ENCODE measurements at places on chromosomes 3 and 15.

GRCh38 chr3:45170096-45170495 lies 23.9 kb upstream of the CDCP1 start:
- peak; percentile 2 for DNase-seq

DNA sequence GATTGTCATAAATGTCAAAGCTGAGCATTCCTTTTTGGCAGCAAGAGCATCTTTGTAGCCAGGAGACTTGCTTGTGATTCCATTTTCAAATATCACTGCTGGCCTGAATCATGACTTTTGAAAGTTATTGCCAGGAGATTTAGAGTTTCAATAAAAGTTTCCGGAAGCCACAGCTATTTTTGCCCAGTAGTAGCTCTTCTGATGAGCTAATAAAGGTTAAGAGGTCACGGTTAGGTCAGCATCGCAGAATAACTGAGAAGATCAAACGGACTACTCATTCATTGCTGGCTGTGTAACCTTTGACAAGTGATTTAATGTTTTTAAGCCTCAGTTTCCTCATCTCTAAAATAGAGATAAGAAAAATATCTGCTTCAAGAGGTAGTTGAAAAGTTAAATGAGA lies 105.1 kb upstream of the ETV5 start:
- no peak for DNase-seq

DNA sequence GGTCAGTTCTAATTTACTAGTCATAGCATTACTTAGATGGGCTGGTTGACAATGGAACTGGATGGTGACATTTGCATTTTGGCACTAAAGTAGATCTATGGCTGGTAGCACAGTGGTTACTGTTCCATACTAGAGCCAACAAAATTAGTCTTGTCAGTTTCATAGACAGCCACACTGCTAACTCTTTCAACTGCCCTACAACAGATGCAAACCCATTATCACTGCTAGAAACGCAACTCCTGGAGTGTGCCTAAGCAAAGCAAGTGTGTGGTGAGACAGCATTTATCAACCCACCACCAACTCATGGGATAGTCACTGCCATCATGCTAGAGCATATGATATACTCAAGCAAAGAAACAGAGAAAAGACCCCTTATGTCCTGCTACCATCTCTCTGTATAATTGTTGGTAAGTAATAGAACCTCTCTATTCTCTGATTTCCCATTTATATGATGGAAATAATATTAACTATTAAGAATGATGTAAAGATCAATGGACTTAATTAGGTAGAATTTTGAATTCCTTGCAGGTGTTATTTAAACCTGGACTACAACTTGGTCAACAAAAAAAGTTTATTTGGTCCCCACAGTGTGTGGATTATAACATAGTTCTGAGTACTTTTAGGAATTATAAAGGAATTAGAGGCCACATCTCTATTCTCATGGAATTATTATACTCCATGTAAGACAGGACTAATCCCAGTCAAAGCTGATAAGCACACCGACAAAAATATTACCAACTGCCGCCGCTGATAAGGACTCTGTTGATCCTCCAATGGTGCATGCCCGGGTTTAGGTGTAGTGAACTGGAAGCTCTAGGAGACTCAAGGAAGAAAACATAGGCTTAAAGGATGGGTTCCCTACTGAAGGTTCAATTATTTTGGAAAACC lies 19.9 kb upstream of the ABHD5 start:
- no peak for DNase-seq

DNA sequence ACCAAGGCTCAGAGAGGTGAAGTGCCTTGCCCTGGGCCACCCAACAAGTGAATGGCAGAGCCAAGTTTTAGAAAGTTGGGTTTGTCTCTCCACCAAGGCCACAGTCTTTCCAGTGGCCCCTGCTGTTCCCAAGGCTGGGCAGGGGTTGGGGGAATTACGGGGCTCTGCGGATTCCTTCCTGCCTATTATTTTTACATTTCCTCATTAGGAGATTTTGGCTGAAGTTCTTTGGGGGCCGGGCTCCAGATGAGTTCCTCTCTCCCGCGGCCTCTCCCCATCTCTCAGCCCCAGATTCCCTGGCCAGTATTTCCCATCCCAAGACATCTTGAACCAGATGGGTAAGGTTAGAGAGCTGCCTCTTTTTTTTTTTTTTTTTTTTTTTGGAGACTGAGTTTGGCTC lies 44.0 kb upstream of the SMAD6 start:
- DNase-seq, result no peak

- DNase-seq, result no peak
Observed at GRCh38 chr15:30922480-30923311, 19.0 kb downstream of the FAN1 start.

GRCh38 chr3:168709073-168709472 lies 613.3 kb upstream of the GOLIM4 start:
- no peak for DNase-seq

DNA sequence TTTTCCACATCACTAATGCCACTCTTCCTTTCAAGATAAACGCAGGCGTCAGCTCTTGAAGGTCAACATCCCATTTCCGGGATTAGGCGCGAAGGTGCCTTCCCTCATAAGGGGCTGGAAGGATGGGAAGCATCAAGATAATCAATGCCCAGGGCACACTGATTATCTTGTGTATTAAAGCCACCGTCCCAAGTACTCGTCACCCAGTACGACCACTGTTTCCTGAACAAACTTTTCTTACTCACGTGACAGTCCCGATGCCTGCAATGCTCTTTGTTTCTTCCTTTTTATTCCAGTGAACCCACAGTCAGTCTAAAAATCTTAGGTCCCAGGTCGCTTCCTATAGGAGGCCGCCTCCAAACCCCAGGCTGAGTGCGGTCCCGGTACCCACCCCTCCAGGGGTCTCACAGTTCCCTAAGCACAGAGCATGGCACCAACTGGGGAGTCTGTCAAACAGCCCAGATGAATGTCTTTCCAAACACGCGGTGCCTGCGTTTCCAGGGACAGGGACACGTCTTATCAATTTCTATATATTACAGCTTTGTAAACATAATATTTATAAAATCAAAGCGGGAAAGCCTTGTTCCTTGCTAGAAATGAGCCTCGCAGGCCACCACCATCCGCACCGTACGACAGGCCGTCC lies 589 bp downstream of the ANAPC13 start:
- peak; percentile 65 for DNase-seq

- no peak for DNase-seq
Observed at GRCh38 chr15:25239471-25240345, 199.1 kb downstream of the UBE3A start.

- peak; percentile 97 for DNase-seq
Observed at GRCh38 chr3:72310419-72311380, 525.8 kb upstream of the PROK2 start.

DNA sequence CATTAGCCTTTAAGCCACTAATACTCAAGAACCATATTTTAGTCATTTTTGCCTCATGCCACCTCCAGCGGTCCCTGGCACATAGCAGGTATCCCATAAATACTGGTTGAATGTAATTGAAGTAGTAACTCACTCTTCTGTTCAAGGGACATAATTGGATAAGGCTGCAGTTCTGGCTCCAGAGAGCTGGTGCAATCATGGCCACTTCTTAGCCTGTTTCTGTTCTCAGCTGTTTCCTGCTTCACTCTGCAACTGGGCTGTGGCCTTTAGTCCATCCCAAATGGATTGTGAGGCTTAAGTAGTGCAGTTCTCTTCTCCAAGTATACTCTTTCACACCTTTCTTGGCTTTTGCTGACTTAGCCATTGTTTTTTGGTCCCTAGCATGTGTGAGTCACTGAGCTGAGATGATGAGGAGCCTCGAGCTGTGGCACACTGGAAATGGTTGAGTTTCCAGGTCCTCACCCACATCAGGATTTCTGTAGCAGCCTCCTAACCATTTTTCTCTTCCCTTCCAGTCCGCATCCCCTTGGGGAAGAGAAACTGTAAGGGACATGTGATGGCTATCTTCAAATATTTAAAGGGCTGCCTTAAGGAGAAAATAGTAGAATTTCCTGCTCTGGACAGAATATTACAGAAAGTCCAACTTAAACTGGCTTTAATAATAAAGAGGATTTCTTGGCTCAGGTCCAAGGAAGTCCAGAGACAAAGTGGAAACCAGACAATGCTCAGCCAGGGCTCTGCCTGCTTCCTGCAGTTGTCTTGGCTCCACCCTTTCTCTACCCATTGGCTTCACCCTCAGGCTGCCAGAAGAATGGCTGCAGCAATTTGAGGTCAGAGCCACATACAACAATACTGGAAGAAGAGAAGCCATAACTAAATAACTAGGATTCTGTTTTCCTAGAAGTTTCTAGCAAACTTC lies 305.4 kb upstream of the ROPN1 start:
- DNase-seq, result peak; percentile 2

- no peak for DNase-seq
Observed at GRCh38 chr3:141350666-141351065, 17.6 kb upstream of the ZBTB38 start.

DNA sequence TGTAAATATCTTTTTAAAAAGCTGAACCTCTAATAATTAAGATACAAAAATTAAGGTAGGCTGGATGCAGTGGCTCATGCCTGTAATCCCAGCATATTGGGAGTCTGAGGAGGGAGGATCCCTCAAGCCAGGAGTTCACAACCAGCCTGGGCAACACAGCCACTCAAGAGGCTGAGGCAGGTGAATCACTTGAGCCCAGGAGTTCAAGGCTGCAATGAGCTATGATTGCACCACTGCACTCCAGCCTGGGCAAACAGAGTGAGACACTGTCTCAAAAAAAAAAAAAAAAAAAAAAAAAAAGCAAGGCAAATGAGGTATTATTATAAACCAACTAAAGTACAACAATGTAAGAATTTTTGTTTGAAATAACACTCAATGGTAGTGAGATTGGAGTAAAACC lies 47.6 kb downstream of the EFHB start:
- DNase-seq, result no peak

GRCh38 chr3:133992381-133992780 lies 37.3 kb downstream of the SLCO2A1 start:
- no peak for DNase-seq

GRCh38 chr3:159432682-159433340 lies 555.8 kb upstream of the IL12A start:
- no peak for DNase-seq

- peak; percentile 44 for DNase-seq
Observed at GRCh38 chr15:53976844-53977392, 1.3 kb upstream of the UNC13C start.

DNA sequence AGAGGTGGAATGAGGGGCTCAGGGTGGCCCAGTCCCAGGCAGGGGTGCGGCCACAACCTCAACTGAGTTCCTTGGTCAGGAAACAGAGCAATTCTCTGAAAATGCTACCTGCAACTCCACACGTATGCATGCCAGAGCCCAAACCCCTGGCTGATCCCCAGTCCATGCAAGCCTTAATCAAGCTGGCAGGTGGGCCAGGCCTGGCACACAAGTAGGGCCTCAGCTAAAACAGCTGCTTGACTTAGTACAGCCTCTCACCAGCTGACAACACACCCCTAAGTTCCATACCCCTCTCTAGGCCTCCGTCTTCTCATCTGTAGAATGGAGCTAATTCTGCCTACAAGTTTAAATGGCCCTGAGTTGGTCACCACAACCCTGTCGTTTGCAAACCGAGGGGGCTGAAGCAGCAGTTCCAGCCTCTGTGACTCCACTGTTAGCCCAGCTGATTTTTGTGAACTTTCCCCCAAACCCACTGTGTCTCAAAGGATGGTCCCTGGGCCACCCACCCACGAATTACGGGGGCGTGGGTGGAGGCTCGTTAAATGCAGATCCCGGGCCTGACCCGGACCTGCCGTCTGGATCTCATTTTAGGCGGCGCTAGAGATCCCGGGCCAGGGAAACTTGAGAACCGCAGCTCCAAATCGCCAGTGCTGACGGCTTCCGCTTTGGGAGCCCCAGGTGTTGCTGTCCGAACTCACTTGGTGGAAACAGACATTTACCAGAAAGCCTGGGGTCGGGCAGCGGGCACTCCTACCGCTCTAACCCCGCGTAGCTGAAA lies 927 bp downstream of the CHDH start:
- no peak for DNase-seq

GRCh38 chr3:46460051-46460450 lies 4.7 kb downstream of the LTF start:
- DNase-seq, result no peak

GRCh38 chr3:132351222-132351806 lies 34.1 kb downstream of the ACP3 start:
- DNase-seq, result no peak

DNA sequence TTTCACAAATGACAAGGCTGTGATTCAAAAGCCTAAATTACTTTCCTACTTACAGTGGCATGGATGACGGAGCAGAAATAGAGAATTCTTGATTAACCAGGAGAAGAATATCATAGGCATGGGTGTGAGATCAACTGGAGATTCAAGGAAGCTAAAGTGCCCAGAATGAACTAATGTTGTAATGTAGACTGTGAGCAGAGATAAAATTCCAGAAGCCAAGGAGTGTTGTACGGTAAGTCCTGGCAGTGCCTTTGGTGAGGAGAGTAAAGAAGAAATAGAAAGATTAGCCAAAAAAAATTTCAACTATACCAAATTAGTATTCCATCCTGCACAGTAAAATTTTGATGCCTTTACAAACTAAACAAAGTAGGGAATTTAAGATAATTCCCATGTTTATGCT lies 75.9 kb downstream of the ZBTB20 start:
- no peak for DNase-seq

GRCh38 chr15:51816611-51817010 lies 12.8 kb upstream of the TMOD3 start:
- DNase-seq, result no peak

DNA sequence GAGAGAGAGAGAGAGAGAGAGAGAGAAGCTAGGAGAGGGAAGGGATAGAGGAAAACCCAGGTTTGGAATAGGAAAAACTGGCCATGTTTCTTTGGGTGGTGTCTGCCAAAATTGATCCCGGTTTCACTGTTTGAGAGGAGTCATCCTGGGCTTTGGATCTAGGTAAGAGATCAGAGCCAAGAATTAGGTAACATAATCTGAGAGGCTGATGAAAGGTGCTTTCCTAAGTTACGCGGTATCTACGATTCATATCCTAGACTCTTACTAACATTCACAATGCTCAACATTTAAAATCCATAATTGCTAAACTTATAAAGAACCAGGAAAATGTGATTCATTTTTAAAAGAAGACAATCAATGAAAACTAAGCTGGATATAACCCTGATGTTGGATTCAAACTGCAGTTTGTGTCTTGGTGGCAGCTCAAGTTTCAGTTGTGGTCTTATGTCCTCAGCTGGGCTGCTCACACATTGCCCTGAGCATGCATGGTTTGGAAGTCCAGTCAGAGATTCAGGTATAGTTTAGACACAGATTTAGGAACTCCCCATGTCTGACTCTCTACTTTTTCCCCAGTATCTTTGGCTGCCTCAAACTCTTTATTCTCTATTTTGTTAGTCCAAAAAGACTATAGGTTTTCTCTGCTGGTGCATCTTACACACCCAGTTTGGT lies 42.5 kb upstream of the FMN1 start:
- DNase-seq, result no peak
